GM12864 (cell line): ENCODE measurements at places on chromosomes 12 and 14.

DNA sequence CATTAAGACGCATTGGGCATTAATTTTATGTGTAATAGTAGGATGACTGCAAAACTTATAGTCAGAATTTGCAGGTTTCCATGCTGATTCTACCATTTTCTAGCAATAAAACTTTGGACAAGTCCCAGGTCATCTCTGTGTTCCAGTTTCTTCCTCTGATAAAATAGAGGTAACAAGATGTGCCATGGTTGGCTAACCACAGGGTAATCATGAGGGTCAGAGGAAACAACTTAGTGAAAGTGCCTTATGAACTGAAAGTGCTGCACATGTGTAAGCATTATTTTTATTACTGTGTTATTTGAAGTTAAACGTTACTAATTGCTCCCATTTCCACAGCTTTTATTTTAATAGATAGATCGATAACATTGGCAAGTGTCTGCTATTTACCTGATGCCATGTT is 21.1 kb downstream of the SMCO2 start:
- DNase-seq, result no peak

DNA sequence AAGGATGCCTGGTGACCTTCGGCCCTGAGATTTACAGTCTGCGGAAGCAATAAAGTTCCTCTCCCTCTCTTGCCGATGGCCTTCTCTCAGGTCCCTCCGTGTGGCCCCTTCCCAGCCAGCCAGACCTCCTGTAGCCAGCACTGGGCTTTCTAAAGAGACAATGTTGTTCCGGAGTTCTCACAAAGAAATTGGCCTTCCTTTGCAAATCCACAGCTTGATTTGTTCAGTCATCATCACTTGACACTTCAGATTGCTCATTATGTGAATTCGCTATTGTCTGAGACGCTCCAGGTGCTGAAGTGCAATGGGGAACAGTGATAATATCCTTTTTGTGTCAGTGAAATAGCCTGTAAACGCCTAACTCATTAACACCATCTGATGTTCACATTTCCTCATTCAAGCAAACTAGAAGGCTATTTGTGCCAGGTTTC is 43.7 kb upstream of the GPHB5 start:
- no peak for DNase-seq

DNA sequence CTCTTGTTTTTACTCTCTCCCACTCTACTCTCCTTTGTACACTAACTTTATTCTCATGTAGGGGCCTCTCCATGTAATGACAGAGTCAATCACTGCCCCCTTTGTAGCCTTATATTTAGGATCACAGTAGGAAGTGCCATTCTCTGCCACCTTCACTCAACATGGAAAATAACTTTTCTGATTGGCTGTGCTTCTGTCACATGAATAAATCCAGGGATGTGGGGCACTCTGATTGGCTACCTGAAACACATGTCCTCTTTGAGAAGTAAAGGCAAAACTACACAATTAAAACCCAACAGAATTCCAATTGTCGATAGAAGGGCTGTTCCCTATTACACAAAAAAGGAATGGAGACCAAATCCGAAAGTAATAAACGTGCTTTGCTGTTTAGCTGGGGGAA is at the start of gene RNASE9:
Gene RNASE9 (minus strand): TSS at position 87 of the 400 bp plus-strand sequence.
- DNase-seq, result no peak

- no peak for DNase-seq
Observed at GRCh38 chr12:98513379-98514322, 1.7 kb upstream of the TMPO start.

DNA sequence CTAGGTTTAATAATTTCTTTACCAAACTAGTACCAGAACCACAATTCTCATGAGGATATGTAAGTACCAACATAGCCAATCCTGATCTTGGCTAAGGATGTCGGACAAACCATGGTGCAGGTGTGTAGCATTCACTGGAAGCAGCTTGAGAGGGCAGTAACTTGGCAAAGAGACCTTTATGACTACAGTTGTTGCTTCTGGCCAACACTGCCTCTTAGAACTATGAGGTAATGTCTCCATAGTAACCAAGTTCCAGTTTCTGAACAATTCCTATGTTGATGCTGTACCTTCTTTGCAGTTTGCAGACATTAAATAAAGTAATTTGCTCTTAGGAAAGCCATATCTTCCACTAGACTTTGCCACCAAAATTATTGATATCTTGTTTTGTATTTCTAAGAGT is at the start of gene LMNTD1:
Gene LMNTD1 (minus strand): TSS at position 186 of the 400 bp plus-strand sequence. CDS start 324 bp downstream, outside the sequence.
- no peak for DNase-seq
